ENCODE measurements at places on chromosomes 7 and 10. TPM values are rescaled to one million over a fixed set of nuclear protein-coding genes. Genes with fewer than 3 reads are reported as not detected.

GRCh38 chr7:32025381-32026082, 44.7 kb downstream of the PDE1C start:
- no peaks in the 10 kb centered on the region for H3K27me3 ChIP-seq
- H3K4me3 ChIP-seq: no peak overlapping the region
- no peak for DNase-seq
- no peaks in the 10 kb centered on the region for H3K36me3 ChIP-seq

DNA sequence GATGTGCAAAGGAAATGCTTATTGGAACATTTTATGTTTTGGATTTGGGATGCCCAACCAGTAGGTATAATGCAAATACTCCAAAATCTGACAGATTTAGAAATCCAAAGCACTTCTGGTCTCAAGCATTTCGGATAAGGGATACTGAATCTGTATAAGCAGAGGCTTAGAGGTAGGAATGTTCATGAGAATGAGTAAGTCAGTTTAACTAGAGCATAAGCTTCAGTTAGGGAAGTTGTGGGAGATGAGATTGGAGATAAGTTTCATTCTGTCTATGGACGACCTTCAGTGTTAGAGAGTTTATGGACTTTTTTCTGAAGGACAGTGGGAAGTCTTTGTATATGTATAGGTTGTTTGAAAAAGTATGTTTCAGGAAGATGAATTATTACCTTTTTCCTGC, 10.4 kb downstream of the TAX1BP1 start:
- H3K36me3 ChIP-seq: peaks cover 41% of the 10 kb centered on the region
- H3K4me3 ChIP-seq: no peak overlapping the region
- no peak for DNase-seq
- no peaks in the 10 kb centered on the region for H3K27me3 ChIP-seq

GRCh38 chr10:58593008-58593407, 80.3 kb downstream of the BICC1 start:
- no peaks in the 10 kb centered on the region for H3K27me3 ChIP-seq
- no peak overlapping the region for H3K4me3 ChIP-seq
- DNase-seq: no peak
- no peak overlapping the region for H3K27ac ChIP-seq
- no peaks in the 10 kb centered on the region for H3K36me3 ChIP-seq

DNA sequence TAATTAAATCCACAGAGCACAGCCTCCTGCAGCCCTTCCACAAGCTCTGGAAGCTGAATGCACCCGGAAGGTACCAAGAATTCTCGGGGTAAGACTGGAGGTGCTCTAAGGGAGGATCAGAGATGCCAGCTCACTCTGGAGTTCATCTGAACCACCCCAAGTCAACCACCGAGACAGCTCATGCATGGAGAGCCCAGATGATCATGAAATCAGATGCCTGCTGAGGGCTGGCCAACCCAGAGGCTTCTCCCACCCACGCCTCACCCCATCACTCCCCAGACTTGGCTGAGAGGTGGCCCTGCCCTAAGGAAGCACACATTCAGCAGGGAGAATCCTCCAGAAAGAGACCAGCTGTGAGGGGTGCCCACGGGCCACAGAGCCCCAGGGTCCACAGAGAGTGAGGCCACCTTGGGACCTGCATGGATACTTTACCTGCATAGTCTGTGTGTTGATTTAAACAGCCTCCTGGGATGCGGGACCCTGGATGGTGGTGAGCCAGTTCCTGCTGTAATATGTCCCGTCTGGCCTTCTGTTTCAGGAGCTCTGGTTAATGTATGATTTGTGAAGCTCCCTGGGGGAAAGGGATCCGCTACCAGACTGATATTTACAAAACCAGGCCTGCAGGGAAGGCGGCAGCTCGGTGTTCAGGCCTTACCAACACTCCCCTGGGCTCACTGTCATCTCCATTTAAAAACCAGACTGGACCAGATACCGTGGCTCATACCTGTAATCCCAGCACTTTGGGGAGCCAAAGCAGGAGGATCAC, 64.9 kb downstream of the INSIG1 start:
- H3K4me1 ChIP-seq: peaks cover 2% of the 10 kb centered on the region
- H3K36me3 ChIP-seq: no peaks in the 10 kb centered on the region
- no peak for DNase-seq
- H3K4me3 ChIP-seq: no peak overlapping the region

Gene TEX36
- total RNA-seq: not detected

DNA sequence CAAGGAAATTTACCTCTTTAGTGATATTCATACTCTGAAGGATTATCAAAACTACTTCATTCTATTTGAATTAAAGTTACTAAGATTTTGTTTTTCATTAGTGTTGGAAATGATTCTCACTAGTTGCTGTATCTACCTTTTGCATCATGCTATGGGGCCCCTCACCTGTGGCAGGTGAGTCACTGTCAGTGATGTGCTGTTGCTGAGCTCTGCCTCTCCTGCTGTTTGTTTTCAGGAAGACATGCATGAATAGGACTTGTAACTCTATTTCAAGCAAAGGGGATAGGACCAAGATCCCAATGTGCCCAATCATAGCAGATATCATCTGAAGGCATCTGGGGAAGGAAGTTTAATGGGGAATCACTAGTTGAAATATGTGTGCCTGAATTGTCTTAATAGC, 57.4 kb upstream of the AGR3 start:
- H3K4me3 ChIP-seq: no peak overlapping the region
- peaks cover 11% of the 10 kb centered on the region for H3K4me1 ChIP-seq
- no peak overlapping the region for H3K27ac ChIP-seq

- no peaks in the 10 kb centered on the region for H3K36me3 ChIP-seq
- no peak for DNase-seq
- H3K27ac ChIP-seq: no peak overlapping the region
- H3K4me3 ChIP-seq: no peak overlapping the region
- no peaks in the 10 kb centered on the region for H3K27me3 ChIP-seq
- no peaks in the 10 kb centered on the region for H3K4me1 ChIP-seq
These were observed 32.8 kb downstream of the MYO3A start for GRCh38 chr10:25966844-25967243.

DNA sequence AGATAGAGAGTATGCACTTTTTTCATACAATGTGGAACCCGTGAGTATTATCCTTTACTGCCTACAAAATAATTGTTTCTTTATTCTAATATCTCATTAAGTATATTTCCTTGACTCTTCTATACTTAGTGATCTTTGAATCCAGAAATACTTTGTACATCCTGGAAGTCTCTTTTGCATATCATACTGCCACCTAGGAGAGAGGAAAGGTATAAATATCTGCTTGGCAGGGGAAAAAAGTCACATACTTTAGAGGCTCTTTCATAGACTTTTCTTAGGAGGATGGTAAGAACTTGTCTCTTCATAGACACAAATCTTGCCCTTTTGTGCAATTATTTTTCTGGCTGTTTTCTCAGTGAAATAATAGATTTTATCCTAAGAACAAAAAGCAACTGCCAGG, 436.0 kb downstream of the PAXIP1 start:
- H3K4me3 ChIP-seq: no peak overlapping the region
- no peaks in the 10 kb centered on the region for H3K4me1 ChIP-seq
- no peak for DNase-seq
- H3K27ac ChIP-seq: no peak overlapping the region
- no peaks in the 10 kb centered on the region for H3K27me3 ChIP-seq
- no peaks in the 10 kb centered on the region for H3K36me3 ChIP-seq

DNA sequence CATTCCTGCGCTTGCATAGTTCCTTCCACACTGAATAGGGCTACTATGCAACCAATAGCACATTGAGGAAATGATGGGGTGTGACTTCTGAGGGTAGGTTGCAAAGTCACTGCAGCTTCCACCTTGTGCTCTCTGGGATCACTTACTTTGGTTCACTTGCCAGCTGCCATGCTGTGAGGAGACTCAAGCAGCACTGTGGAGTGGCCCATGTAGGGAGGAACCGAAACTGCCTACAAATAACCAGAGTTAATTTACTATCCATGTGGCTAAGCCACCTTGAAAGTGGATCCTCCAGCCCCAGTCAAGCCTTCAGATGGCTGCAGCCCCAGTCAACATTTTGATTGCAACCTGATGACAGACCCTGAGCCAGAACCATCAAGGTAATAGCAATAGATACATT, 64.3 kb downstream of the FAM204A start:
- H3K27ac ChIP-seq: no peak overlapping the region
- DNase-seq: no peak
- no peaks in the 10 kb centered on the region for H3K36me3 ChIP-seq
- H3K4me3 ChIP-seq: no peak overlapping the region

DNA sequence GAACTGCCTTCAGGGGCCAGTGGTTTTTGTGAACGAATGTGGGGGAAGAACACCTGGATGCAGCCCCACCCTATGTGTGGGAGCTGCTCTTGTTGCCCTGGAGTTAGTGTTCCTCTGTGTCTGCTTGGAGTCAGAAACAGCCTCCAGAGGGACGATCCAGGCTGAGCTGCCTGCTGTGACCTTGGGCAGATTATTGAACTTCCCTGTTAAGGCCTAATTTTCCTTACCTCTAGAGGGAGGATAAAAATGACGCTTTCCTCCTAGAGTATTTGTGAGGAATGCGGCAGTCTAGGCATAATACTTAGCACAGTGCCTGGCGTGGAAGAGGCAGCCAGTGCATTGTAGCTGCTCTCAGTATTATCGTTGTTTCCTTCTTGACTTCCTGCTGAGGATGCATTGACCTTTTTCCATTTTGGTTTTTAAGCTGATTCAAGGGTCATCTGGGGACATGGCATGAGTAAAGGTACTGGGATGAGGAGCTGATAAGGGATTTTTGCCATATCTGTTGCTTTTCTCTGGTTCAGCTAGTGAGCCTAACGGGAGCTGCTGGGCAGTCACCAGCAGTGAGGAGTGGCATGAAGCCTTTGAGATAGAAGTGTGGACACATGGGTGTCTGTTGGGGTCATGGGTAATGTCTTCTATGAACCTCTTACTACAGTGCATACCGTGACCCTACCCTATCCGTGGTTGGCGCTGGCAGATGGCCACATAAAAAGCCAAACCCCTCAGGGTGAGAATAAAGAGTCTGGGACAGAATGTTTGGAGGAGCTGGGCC, 6.4 kb downstream of the ZFYVE27 start:
- H3K27ac ChIP-seq: no peak overlapping the region
- no peak overlapping the region for H3K4me3 ChIP-seq
- H3K27me3 ChIP-seq: no peaks in the 10 kb centered on the region

Gene LLCFC1
- not detected for total RNA-seq

Gene KAZALD1
- total RNA-seq: 0.35 TPM

DNA sequence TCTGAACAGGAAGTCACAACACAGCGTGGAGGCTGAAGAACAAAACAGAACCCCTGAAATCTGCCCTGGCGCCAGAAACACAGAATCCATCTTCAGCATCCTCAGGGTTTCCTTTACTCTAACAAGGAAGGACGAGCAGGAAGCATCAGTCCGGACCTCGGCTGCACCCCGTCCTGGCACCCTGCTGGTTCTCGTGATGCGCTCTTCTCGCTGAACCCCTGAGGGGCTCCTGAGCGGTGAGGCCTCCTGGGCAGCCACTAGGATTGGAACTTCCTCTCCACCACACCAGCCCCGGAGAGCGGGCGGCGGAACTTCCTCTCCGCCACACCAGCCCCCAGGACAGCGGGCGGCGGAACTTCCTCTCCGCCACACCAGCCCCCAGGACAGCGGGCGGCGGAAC, 461.9 kb downstream of the PTPRN2 start:
- no peaks in the 10 kb centered on the region for H3K27me3 ChIP-seq
- no peak overlapping the region for H3K4me3 ChIP-seq
- H3K4me1 ChIP-seq: no peaks in the 10 kb centered on the region
- no peak for DNase-seq
- H3K36me3 ChIP-seq: no peaks in the 10 kb centered on the region

GRCh38 chr10:30056281-30056680, 3.1 kb downstream of the JCAD start:
- H3K36me3 ChIP-seq: peaks cover 3% of the 10 kb centered on the region
- H3K27ac ChIP-seq: no peak overlapping the region
- H3K4me1 ChIP-seq: peaks cover 7% of the 10 kb centered on the region
- peaks cover 64% of the 10 kb centered on the region for H3K27me3 ChIP-seq

GRCh38 chr7:142457146-142457703, 199.4 kb upstream of the PRSS58 start:
- no peaks in the 10 kb centered on the region for H3K36me3 ChIP-seq
- H3K27me3 ChIP-seq: peaks cover 6% of the 10 kb centered on the region
- DNase-seq: no peak
- no peak overlapping the region for H3K4me3 ChIP-seq
- H3K4me1 ChIP-seq: peaks cover 37% of the 10 kb centered on the region

Gene C10orf67
- total RNA-seq: not detected

- no peak for DNase-seq
- no peaks in the 10 kb centered on the region for H3K27me3 ChIP-seq
- H3K36me3 ChIP-seq: peaks cover 10% of the 10 kb centered on the region
- H3K4me1 ChIP-seq: no peaks in the 10 kb centered on the region
- H3K27ac ChIP-seq: no peak overlapping the region
- H3K4me3 ChIP-seq: no peak overlapping the region
These were observed 94.1 kb downstream of the BMPR1A start for GRCh38 chr10:86850481-86850880.

- H3K4me3 ChIP-seq: no peak overlapping the region
- H3K27ac ChIP-seq: no peak overlapping the region
- H3K36me3 ChIP-seq: no peaks in the 10 kb centered on the region
- no peaks in the 10 kb centered on the region for H3K4me1 ChIP-seq
- H3K27me3 ChIP-seq: no peaks in the 10 kb centered on the region
These were observed 1269.8 kb downstream of the XPNPEP1 start for GRCh38 chr10:108653531-108653930.
